ENCODE measurements at places on chromosomes 12 and 14. TPM values are rescaled to one million over a fixed set of nuclear protein-coding genes. Genes with fewer than 3 reads are reported as not detected.
A peak's percentile ranks its signal among the peaks of the same experiment; 100 is the strongest.

DNA sequence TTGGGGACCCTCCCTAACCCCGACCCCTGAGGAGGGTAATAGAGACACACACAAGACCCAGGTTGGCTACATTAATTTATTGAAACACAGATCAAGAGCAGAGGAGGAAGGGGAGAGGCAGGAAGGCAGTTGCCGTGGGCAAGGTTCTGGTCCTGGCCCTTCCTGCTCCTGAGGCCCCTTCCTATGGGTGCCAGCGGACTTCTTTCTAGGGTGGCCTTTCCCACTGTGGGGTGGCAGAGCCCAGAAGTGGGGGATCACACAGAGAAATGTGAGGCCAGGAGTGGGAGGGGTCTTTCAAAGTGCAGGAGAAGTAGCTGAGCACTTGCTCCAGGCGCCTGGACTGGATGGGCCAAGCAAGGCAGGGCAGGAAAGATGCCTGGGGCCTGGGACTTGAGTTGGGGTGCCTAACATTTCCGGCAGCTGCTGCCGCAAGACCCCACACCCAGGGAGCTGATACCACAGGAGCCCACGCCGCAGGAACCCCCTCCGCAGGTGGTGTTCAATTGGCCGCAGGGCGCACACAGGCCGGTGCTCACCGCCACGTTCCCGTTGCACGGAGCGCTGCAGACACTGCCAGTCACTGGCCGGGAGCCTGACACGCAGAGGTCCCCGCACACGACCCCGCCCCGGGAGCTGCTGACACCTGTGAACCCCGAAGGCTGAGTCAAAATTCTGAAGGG, 5.3 kb downstream of the KRT81 start:
- peak; percentile 19 for DNase-seq

- no peak for DNase-seq
Observed at GRCh38 chr12:120100630-120101029, 15.9 kb downstream of the RAB35 start.

GRCh38 chr12:3090240-3091037, 13.3 kb downstream of the TSPAN9 start:
- peak; percentile 86 for DNase-seq

DNA sequence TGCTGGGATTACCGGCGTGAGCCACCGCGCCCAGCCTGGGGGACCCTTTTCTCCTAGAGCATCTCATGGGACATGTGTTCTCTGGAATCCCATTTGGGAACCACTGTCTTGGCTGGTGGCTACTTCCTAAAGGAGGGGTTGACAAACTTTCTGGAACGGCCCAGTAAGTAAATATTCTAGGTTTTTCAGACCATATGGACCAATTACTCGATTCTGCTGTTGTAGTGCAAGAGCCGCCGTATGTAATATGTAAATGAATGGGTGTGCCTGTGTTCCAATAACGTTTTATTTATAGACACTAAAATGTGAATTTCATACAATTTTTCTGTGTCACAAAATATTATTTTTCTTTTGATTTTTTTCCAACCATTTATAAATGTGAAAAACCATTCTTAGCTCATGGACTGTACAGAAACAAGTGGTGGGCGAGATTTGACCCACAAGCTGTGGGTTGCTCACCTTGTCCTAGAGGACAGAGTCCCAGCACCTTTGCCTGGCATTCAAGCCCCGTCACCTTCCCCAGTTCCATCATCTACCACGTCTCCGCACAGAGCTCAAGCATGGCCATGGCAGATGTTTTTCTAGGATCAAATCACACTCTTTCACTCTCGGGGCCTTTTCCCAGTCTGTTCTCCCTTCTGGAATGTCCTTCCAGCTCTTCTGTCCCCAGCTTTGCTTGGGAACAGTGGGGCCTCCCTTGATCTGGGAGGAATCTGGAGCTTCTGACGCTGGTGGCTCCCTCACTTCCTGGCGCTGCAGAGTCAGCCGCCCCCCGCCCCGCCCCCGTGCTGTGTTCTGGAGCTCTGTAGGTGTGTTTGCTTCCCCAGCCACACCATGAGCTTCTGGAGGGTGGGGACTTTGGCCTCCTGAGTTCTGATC, 17.9 kb upstream of the RCOR1 start:
- DNase-seq, result no peak

DNA sequence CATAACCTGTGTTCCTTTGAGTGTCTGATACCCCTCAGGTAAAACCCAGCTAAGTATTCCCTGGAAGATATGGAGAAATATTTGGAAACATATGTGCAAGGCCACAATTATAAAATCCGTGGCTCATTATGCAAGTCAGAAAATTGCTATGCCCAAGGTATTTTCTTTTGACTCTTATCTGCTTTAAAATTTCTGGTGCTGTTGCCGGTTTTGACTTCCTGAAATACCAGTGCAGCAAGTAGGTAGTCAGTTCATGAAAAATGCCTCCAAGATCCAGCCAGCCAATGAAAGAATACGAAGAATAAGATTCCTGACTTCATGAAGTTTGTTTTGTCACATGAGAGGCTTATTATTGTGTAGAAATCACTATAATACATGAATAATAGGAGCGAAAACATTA, 20.2 kb upstream of the FUT8 start:
- no peak for DNase-seq

The NYNRIN gene
- 2.3 TPM for total RNA-seq

The KRT77 gene
- total RNA-seq, result not detected

The OR6C2 gene
- not detected for total RNA-seq

The ART4 gene
- 27.5 TPM for total RNA-seq

The VSIG10 gene
- total RNA-seq, result 20.7 TPM

The DHRS4 gene
- 59.0 TPM for total RNA-seq

The EDDM3A gene
- not detected for total RNA-seq

Measured in left lobe of liver (tissue), 2 donors.